ENCODE measurements at places on chromosomes 2 and 18.
A peak's percentile ranks its signal among the peaks of the same experiment; 100 is the strongest.

GRCh38 chr2:80001701-80002101, 302.9 kb downstream of the LRRTM1 start:
- DNase-seq = no peak

GRCh38 chr2:5501807-5502206, 190.4 kb upstream of the SOX11 start:
- DNase-seq = no peak

DNA sequence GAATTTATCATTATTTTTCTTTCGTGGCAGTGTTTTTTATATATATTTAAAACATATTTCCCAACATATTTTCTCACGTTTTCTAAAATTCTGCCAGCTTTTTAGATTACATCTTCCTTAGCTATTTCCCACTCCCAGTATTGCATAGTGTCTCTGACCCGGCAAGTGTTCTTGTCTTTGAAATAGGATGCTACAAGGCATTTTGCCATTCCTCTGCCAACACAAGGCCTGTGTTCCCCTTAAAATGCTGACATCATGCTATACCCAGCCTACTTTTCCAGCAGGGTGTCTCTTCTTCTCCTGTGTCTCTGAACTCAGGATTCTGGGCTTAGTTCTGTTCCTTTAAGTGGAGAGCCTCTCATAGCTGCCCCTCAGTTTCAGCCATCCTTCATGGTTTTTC, 115.2 kb downstream of the DIS3L2 start:
- no peak for DNase-seq

GRCh38 chr2:105179469-105180372, 61.8 kb upstream of the GPR45 start:
- DNase-seq = no peak

- DNase-seq = no peak
Measured at GRCh38 chr2:112869258-112869842, 32.8 kb upstream of the IL1B start.

- no peak for DNase-seq
Measured at GRCh38 chr2:233250985-233251305, 528 bp upstream of the ATG16L1 start.

- no peak for DNase-seq
Measured at GRCh38 chr2:157256626-157257025, 879 bp upstream of the GALNT5 start.

- no peak for DNase-seq
Measured at GRCh38 chr2:88099798-88100488, 27.9 kb downstream of the FABP1 start.

- peak; percentile 61 for DNase-seq
Measured at GRCh38 chr2:221895366-221896121, 323.4 kb upstream of the EPHA4 start.

GRCh38 chr18:303011-303410, 35.2 kb upstream of the THOC1 start:
- no peak for DNase-seq

- DNase-seq = no peak
Measured at GRCh38 chr18:63730773-63731172, 28.0 kb downstream of the SERPINB11 start.

DNA sequence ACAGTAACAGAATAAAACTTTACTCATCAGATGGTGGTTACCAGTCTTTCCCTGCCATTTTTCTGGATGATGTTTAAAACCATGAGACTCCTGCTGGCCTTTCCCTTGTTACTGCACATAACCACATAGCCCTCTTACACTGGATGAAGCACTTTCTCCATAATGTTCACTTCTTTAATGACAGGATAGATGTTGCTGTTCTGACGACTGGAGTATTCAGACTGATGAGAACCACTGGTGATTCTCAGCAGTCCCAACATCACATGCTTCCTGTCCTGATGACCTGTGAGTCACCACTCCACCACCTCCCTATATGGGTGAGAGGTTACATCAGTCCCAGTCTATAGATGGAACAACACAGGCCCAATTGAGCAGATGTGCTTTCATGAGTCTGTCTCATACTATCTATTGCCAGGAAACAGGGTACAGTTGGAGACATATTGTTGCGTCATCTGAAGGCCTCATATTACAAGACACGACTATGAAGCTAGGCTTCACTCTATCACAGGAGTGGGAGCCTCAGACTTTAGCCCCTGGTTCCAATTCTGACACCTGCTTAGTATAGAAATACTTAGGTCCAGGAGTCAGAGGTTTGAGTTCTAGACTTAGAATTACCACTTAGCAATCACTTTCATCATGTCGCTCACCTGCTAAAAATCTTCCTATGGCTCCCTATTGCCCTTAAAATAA, 145.7 kb upstream of the KLF7 start:
- no peak for DNase-seq
